ENCODE measurements at places on chromosomes 16 and 17. TPM values are rescaled to one million over a fixed set of nuclear protein-coding genes. Genes with fewer than 3 reads are reported as not detected.

The SLC12A3 gene
- not detected for polyA plus RNA-seq

The GDPD1 gene
- 2.4 TPM for polyA plus RNA-seq

The TBC1D3K gene
- not detected for polyA plus RNA-seq

The CES4A gene
- polyA plus RNA-seq = 10.3 TPM

The KRT40 gene
- not detected for polyA plus RNA-seq

The FNDC8 gene
- polyA plus RNA-seq = not detected

The TNFRSF17 gene
- not detected for polyA plus RNA-seq

The GP1BA gene
- 0.16 TPM for polyA plus RNA-seq

The CCNF gene
- polyA plus RNA-seq = 0.70 TPM

The SHPK gene
- polyA plus RNA-seq = 2.9 TPM

The TOX3 gene
- polyA plus RNA-seq = 0.02 TPM

The MRPL10 gene
- polyA plus RNA-seq = 48.0 TPM

The MNT gene
- 6.8 TPM for polyA plus RNA-seq

The CD19 gene
- polyA plus RNA-seq = 0.25 TPM

The CFAP97D1 gene
- 0.02 TPM for polyA plus RNA-seq

The MYBBP1A gene
- polyA plus RNA-seq = 15.9 TPM

The ZKSCAN2 gene
- 1.7 TPM for polyA plus RNA-seq

The GNAO1 gene
- 69.4 TPM for polyA plus RNA-seq

The PRSS36 gene
- polyA plus RNA-seq = 1.1 TPM
